ENCODE measurements at places on chromosomes 3 and 15.

DNA sequence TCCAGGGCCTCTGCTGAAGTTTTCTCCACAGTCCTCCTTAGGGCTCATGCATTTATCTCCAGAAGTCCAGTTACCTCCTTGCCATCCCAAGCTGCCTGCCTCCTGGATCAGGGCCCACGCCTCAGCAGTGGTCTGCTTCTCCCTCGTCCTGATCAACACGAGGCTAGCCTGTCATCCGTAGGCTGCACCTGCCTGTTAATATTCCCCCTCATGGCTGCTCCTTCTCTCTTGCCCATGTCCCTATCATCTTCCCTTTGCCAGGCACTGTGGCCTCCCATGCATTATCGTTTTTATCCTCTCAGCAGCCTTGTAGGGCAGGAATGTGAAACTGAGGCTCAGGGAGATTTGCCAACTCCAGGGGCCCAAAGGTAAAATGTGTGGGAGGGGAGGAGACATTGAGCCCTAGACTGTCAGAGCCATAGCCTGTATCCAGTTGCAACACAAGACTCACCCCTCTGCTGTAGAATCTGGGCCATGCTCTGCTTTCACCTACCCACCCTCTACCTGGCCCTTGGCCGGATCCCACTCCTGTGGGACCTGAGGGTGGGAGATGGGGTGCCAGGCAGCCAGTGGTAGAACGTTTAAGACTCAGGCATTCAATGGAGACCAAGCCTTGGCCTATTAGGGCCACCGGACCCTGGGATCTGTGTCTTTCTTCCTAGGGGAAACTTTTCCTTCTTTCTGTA is 4.6 kb downstream of the GRM2 start:
- peaks cover 2% of the 10 kb centered on the region for H3K27me3 ChIP-seq
- no peaks in the 10 kb centered on the region for H3K36me3 ChIP-seq
- H3K4me1 ChIP-seq: no peaks in the 10 kb centered on the region
- no peak for DNase-seq

- H3K4me3 ChIP-seq: no peak overlapping the region
- no peaks in the 10 kb centered on the region for H3K36me3 ChIP-seq
- no peaks in the 10 kb centered on the region for H3K4me1 ChIP-seq
- H3K27ac ChIP-seq: no peak overlapping the region
- H3K27me3 ChIP-seq: no peaks in the 10 kb centered on the region
Observed at GRCh38 chr3:163644172-163644571, 1434.1 kb downstream of the SI start.

DNA sequence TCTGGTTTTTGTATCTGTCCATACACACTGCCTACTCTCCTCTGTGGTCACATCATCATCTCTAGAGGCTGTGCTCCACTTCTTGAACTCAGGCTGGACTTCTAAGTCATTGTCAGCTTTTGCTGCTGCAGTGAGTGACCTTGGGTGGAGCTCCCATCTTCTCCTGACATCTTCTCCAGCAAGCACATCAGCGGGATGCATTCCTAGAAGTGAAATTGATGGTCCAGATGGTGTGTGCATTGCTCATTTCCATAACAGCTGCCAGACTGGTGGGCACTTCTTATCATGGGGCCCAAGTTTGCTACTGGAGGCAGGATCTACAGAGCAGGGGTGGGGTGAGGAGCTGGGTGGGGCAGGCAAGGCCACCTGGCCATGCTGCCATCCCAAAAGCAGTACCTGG is 109.9 kb downstream of the DNAJB8 start:
- H3K36me3 ChIP-seq: no peaks in the 10 kb centered on the region
- H3K4me1 ChIP-seq: peaks cover 16% of the 10 kb centered on the region
- no peaks in the 10 kb centered on the region for H3K27me3 ChIP-seq
- no peak overlapping the region for H3K27ac ChIP-seq
- no peak for DNase-seq
- H3K4me3 ChIP-seq: no peak overlapping the region

DNA sequence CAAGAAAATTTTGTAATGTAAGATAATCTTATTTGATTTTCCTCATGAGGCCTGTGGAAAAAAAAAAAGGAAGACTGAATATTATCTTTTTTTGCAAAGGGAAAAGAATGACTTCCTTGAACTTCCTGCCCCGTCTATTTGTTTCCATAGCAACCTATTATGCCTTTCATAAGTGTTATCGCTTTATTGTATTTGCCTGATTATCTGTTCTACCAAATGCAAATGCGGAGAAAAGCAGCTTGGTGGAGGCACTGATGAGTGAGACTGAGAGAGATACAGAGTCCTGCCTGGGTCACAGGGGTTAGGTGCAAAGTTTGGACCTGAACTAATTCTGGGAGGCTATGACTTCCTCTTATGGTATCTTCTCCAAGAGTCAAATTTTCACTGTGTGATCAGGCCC is 334.0 kb upstream of the KCNMB2 start:
- no peak for DNase-seq
- no peaks in the 10 kb centered on the region for H3K4me1 ChIP-seq
- H3K36me3 ChIP-seq: no peaks in the 10 kb centered on the region
- H3K27ac ChIP-seq: no peak overlapping the region
- H3K27me3 ChIP-seq: no peaks in the 10 kb centered on the region
- H3K4me3 ChIP-seq: no peak overlapping the region
